Endothelial cell of umbilical vein (primary cell): ENCODE measurements at places on chromosomes 13 and 19. TPM values are rescaled to one million over a fixed set of nuclear protein-coding genes. Genes with fewer than 3 reads are reported as not detected.

- no peak for DNase-seq
Observed at GRCh38 chr19:41955521-41955920, 3.6 kb downstream of the RABAC1 start.

- no peak for DNase-seq
Observed at GRCh38 chr13:61383111-61383510, 32.5 kb downstream of the PCDH20 start.

GRCh38 chr13:22469452-22469851 lies 711.3 kb upstream of the SGCG start:
- DNase-seq: no peak

- no peak for DNase-seq
Observed at GRCh38 chr13:60453490-60453889, 56.5 kb downstream of the TDRD3 start.

DNA sequence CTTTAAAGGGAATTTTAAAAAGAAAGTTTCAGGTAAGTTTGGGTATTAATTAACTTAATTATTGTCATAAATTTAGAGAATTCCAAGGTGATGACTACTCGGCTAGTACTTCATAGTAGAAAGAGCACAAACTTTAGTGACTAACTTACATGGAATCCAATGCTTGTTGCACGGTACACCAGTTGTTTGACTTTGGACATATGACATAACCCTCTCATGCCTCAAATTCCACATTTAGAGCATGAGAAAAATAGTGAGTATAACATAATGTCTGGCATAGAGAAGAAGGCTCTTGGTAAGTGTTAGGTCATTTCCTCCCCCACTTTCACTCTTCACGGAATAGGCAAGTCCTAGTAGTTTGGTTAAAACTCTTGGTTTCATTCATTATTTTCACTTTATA lies 1249.4 kb upstream of the SLC10A2 start:
- peak; percentile 79 for DNase-seq

- no peak for DNase-seq
Observed at GRCh38 chr19:18939163-18939562, 1.9 kb downstream of the HOMER3 start.

- no peak for DNase-seq
Observed at GRCh38 chr19:35049456-35049855, 7.9 kb downstream of the HPN start.

- DNase-seq: peak; percentile 63
Observed at GRCh38 chr13:30895773-30896172, 10.3 kb upstream of the MEDAG start.

- DNase-seq: no peak
Observed at GRCh38 chr19:33813391-33814101, 16.9 kb downstream of the KCTD15 start.

DNA sequence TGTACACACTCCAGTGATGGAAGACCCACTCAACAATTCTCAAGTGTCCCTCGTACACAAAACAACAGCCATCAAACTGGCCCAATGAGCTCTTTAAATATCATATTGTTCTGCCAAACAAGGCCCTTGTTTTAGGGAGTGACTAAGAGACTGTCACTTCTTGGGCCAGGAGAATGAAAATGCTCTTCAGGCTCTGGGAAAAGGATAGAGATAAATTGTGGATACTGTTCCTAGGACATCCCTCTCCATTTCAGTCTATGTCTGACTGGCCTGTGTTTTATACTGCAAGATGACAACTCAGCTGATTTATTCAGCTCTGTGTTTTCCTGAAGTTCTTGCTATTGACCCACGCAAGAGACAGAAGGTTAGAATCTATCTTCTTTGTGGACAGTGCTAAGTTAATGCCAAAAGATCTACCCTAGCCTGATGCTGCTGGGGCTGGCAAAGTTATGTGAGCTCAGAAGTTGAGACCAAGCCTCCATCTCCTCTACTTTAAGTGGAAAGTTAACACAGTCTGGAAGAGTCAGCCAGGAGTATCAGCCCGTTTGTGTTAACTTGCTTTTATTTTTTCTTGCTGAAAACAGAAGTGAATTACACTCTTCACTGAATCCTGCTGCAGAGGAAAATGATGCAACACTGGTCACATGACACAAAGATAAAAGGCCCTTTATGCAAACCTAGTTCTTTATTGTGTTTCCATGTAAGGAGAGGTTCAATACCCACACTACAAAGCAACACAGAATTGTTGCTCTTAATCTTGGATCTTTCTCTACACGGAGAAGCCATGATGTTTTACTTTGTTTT lies 14.6 kb downstream of the FRY start:
- peak; percentile 21 for DNase-seq

GRCh38 chr13:36536546-36536945 lies 104.3 kb downstream of the CCNA1 start:
- no peak for DNase-seq

DNA sequence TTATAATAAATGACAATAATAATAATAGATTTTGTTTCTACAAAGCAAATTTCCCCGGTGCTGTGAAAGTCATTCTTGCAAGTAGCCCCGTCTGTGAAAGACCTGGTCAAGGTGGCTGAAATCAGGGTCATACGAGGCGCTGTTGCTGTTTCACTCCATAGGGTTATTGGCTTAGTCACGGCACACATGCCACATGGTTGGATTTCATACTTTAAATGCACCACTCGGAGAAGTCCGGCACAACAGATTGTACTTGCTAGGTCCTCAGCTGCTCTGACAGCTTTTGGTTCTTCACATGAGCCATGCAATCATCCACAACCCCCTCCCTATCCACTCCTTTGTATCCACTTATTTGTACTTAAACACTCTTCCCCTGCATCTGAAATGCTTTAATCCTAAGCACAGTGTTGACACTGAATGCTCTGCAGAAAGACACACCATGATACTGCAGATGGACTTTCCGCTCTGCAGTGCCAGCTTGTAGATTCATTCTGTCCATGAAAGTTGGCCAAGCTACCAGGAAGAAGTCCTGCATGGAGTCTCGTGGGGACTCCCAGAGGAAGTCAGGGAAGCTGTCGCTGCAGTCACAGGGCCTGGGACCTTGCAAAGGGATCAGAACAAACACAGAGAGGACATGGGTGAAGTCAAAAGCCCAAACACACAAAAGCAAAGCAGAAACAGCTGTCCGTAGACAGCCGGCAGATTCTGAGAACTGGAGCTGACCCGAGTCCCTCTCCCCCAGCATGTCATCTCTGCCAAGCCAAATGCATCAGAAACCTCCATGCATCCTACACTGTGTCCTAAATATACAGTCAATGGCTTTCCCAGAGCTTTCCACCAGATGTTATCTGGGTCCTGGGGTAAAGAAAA lies 124.6 kb downstream of the COL4A2 start:
- DNase-seq: no peak

DNA sequence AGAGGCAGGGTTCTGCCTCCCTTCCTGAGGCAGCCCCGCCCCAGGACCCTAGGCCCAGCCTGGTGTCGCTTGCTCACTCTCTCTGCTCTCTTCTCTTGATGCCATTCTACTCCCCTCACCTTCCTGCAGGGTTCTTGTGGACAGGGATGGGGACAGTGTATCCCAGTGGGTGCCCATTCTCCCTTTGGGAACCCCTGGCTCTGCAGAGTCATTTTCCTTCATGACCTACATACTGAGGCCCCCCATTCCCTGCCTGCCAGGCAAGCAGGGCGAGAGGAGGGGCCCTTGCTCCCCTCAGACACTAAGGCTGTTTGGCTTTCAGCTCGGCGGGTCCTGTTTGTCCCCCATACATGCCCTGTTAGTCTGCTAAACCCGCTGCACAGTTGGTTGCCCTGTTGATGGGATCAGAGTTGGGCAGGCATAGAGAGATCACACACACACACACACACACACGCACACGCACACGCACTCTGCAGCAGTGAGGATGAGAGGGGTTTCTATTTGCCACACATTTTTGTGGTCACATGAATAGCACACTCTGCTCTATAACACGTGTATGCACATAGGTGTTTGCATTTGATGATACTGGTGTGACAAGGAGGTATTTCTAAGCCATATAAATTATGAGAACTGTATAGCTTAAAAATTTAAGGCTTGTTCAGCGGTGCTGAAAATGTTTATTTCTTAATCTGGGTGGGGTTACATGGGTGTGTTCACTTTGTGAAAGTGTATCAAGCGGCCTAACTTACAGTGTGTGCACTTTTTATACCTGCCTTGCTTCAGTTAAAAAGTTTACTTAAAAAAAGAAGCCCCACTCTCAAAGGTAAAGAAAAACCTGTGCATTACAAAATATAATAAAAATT lies 20.3 kb downstream of the NFIX start:
- no peak for DNase-seq

DNA sequence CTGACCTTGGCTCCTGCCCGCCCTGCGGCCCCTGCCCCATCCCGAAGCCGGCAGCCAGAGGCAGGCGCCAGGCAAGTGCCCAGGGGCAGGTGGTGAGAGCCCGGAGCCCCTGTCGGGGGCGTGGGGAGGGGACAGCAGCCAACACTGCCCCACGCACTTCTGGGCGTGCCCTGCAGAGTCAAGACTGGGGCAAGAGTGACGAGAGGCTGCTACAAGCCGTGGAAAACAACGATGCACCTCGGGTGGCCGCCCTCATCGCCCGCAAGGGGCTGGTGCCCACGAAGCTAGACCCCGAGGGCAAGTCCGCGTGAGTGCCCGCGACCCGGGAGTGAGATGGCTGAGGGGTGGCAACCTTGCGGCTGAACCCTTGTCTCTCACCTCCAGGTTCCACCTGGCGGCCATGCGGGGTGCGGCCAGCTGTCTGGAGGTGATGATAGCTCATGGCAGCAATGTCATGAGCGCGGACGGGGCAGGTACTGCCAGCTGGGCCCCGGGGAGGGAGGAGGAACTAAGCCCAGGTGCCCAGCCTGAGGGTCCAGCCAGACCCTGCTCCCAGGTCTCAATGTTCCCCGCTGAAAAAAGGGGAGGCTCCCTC lies 17.3 kb downstream of the ANKRD24 start:
- no peak for DNase-seq

DNA sequence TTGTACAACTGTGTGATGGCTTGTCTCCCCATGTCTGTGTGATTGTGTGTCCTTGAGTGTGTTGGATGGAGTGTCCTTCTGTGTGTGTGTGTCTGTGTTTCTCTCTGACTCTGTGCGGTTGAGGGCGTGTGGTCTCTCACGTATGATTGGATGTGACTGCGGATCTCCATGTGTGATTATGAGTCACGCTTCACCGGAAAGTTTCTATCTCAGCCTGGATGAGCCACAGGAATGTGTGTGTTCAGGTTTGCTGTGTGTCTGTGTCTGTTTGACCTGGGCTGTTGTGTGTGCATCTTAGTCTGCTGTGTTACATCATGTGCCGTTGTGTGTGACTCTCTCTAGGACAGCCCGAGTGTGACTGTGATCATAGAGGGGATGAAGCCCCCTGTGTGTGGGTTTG lies 15.5 kb upstream of the ZNF835 start:
- DNase-seq: no peak

GRCh38 chr13:61795580-61795979 lies 379.9 kb upstream of the PCDH20 start:
- no peak for DNase-seq

GRCh38 chr13:71712988-71713653 lies 153.9 kb downstream of the DACH1 start:
- DNase-seq: peak; percentile 92

DNA sequence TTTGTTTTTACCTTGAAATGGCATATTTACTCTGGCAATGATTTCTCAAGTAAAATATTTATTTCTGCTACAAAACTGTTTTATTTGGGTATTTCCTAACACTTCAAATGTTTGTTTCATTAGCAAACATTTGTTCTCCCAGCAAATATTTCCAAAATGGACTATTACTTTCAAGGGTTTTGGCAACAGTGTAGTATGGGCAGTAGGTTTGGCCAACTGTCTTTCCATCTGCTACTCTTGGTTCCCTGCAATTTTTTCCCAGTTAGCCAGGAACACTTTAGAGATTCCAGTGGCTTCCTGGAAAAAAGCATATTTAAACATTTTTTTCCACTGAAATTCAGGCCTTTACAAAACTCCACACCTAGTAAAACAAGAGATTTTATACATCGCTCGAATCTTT lies 466.6 kb downstream of the SLITRK6 start:
- DNase-seq: no peak

The PRODH2 gene
- total RNA-seq: not detected in 2 replicates

The AXL gene
- total RNA-seq: 151 and 172 TPM in 2 replicates

The IQCN gene
- 2.2 and 3.0 TPM in 2 replicates for total RNA-seq

The CEACAM3 gene
- not detected in 2 replicates for total RNA-seq

The CYP4F11 gene
- not detected in 2 replicates for total RNA-seq

The ZC3H13 gene
- total RNA-seq: 32.0 and 36.6 TPM in 2 replicates

The PSG11 gene
- total RNA-seq: not detected in 2 replicates

The SLITRK5 gene
- 0.04 and 0.09 TPM in 2 replicates for total RNA-seq

The ZNF492 gene
- not detected in 2 replicates for total RNA-seq

The PRSS57 gene
- total RNA-seq: not detected in 2 replicates

The KLF12 gene
- total RNA-seq: 25.9 and 26.0 TPM in 2 replicates

The ZNF146 gene
- 63.3 and 65.9 TPM in 2 replicates for total RNA-seq

The KLF1 gene
- total RNA-seq: not detected in 2 replicates

The ARL11 gene
- 0.20 and 0.23 TPM in 2 replicates for total RNA-seq
